ENCODE measurements at places on chromosomes 11 and 22. TPM values are rescaled to one million over a fixed set of nuclear protein-coding genes. Genes with fewer than 3 reads are reported as not detected.

The SAMM50 gene
- 67.9 TPM for total RNA-seq

The A4GALT gene
- total RNA-seq: 2.6 TPM

The LGR4 gene
- total RNA-seq: not detected

The ZNF280B gene
- 1.1 TPM for total RNA-seq

The NKAPD1 gene
- 19.2 TPM for total RNA-seq

The SCUBE1 gene
- total RNA-seq: not detected

The NRXN2 gene
- 0.29 TPM for total RNA-seq

The TRIM49B gene
- not detected for total RNA-seq

The FAM168A gene
- 17.9 TPM for total RNA-seq

The HTR3A gene
- not detected for total RNA-seq

The GTSE1 gene
- 46.2 TPM for total RNA-seq

The OR8G5 gene
- total RNA-seq: not detected

The PTGDR2 gene
- total RNA-seq: 0.13 TPM

The PHLDA2 gene
- total RNA-seq: 0.27 TPM

The CCDC73 gene
- 0.11 TPM for total RNA-seq

The IGLL1 gene
- not detected for total RNA-seq

DNA sequence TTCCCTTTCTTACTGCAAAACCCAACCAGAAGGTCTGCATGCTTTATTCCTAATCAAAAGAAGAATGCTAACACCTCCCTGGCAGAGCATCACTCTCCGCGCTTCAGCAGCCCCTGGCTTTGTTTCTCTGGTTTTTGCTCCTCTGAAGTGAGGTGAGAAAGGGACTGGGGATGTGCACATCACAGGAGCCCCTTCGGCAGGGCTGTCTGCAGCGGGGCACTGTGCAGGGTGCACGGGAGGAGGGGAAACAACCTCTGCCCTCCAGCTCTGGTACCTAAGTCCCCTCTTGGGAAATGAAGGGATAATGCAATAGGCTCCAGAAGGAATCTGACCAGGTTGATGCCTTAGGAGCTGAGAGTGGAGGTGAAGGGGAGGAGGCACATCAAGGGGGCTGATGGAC is 312.7 kb downstream of the NTM start:
- DNase-seq: no peak

GRCh38 chr22:20319041-20319744 is 667 bp downstream of the DGCR6L start:
- no peak for DNase-seq

DNA sequence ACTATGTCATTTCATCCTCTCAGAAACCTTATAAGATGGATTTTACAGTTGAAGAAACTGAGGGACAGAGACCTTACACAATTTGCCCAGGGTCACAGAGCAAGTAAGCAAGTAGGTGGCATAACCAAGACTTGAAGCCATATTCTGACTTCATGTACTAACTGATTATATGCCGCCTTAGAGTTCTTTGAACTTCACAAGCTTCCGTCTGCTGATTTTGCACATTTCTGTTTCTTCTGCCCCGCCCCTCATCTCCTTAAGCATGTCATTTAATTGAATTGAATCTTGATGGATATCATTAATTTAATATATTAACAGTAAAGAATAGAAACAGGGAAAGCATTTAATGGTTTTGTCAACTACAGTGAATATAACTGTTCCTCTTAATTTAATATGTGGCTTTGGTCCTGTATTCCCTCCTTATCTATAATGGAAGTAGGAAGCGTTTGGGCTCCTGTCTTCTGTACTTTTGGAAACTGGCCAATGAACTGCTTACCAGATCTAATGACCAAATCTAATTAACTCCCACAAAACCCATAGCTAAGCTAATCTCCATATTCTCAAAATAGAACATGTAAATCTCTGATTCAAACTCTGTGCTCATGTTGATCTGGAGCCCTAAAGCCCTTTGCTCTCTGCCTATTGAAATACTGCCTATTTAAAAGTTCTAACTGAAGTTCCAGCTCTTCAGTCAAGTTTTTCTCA is 30.4 kb downstream of the SIK2 start:
- DNase-seq: no peak

DNA sequence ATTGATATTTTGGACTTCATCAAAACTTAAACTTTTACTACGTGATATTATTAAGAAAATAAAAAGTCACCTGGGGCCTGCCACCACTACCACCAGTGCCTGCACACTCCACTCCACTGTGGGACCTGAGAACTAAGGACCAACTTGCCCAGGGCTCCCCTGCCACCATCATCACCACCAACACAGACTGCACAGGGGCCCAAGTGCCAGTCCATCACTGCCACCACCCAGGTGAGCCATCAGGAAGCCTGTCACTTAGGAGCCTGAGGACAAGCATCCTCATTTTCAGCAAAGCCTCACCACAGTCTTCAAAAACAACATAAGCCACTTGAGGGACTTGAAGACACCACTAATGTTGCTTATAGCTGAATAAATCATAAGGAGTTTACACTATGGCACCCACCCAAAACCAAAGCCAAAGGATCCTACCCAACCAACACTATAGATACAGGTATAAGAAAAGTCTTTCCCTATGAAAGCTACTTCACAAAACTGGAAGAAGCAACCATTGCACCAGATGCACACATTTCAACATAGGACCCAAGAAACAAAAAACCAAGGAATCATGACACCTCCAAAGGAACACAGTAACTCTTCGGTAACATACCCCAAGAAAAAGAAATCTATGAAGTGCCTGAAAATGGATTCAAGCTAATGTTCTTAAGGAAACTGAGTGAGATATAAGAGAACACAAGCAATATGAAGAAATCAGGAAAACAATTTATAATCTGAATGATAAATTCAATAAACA is 73.6 kb upstream of the GNAZ start:
- DNase-seq: no peak

DNA sequence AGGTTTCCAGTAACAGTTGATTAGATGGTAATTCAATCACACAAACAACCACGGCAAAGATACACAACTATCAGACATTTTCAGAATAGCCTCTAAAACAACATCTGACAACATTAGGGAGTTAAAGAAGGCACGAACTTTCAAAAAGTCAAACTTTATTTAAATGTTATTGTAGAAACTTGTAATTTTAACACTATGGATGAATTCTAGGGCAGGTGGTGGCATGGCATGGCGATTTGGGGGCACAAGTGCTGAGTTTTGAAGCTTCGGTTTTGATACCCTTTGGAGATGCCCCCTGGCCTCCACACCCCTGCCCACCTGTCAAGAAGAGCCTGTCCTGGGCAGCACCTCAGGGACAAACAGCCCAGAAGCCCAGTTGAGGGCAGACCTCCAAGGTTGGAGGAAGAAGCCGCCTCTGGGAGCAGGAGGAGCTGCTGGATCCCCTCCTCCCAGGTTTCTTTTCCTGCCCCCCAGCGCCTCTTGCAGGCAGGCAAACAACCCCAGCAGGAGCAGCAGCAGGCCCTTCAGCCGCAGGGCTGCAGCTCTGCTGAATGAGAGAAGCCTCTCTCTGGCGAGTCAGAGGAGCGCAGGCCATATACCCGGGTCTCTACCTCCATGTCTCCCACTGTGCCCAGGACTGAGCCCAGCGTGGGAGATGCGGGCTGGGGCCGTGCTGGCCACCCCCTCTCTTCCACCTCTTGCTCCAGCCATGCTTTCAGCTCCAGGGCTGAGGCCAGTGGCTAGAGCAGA is 102.1 kb upstream of the IGLL5 start:
- DNase-seq: no peak

DNA sequence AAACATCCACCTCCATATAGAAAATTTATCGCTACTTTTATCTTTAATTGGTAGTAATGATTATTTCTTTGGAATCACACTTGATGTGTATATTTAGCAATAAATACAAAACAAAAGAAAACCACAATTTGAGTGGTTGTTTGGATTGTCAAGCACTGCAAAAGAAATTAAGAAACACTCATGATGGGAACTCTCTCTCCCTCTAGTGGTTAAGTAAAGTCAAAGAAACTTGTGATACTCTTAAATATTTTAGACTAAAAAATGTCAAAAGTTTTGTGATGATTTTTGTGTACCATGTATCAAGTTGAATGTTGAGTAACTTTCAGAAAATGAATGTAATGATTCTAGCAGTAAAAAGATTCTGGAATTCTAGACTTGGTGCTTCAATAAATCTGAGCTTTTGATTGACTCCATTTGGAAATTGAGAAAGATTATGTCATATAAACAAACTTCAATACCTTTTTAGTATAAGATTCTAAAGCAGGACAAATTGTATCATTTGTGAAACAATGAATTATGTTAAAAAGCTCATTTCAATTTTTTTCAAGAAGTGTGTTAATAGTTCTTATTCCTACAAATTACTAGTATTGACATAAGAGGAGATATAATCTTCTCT is 20.8 kb downstream of the MUC15 start:
- no peak for DNase-seq

DNA sequence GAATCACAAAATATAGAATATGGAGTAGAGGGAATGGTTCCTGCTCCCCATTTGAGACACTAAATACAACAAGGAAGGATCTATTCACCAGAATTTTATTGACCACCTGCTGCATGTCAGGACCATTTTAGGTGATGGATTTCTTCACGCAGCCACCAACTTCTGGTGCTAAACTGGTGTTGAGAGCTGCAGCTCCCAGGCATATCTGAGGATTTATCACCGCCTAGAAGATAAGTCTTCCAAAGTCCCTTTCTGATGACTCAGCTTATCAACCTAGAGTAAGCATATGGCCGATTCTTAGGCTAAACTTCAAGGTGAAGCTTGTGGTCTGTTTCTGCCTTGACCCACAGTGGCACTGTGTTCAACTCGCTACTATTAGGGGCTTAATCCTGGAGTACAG is 6.7 kb downstream of the DDI1 start:
- DNase-seq: no peak

- no peak for DNase-seq
Observed at GRCh38 chr22:39214383-39215069, 30.3 kb downstream of the PDGFB start.

GRCh38 chr11:131533149-131533548 is 162.7 kb downstream of the NTM start:
- no peak for DNase-seq

DNA sequence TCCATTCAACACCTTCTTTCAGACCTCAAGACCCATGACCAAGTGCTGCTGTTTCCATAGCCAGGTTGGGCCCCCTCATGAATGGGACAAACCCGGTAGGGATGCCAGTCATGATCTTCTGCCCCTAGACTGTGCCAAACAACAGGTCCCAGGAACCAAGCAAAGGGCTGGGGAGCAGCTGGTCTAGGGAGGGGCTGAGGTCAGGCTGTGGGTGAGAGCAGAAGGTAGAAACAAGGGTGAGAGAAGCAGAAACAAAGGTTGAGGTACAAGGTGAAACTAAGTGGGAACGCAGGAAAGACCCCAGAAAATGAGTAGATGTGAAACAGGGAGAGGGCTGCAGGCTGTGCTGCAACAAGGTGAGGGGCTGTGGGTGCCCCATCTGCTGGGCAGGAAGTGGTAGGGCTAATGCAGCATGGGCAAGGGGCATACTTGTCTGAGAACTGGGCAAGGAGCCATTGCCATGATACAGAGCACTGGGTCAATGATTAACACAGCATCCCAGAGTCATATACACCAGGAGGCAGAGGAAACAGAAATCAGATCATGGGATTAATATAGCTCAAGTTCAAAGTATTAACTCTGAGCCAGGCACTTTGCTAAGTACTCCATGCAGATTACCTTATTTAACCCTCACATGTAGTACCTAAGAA is 45.9 kb downstream of the SLC1A2 start:
- DNase-seq: no peak

- no peak for DNase-seq
Observed at GRCh38 chr11:1410366-1411291, 20.9 kb downstream of the BRSK2 start.

DNA sequence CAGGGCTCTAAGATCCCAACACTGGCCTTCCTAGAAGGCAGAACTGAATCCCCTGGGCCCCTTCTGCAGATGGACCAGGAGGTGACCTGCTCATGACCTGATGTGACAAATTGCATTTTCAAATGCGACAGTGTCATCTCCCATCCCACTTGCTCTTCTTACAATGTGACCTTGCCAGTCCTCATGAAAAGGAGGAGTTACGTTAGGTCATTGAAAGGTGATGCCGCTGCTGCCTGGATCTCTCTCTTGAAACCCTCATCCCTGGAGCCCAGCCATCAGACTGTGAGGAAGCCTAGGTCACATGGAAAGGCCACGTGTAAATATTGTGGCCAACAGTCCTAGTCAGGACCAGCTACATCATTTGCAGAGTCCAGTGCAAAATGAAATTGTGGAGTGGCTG is 5.7 kb upstream of the C1QTNF4 start:
- no peak for DNase-seq

- DNase-seq: no peak
Observed at GRCh38 chr22:48513446-48513845, 1314.2 kb downstream of the BRD1 start.

DNA sequence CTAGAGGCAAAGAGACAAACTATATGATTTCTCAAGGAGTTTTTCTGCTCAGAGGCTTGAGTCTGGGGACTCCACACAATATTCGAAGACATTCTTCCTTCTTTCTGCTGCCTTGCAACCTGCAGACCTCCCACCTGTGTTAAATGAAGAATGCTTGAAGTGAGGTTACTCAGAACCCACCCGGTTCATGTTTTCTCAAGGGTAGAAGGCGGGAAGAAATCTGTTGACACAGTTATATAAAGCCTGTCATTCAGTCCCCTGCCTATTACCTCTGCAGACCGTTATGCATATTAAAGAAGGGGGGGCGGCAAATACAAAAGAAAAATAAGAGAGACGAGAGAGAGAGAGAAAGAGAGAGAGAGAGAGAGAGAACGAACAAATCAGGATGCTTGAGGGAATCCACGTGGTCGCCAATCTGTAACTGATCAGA is 2.2 kb upstream of the KMT2A start:
- DNase-seq: no peak

DNA sequence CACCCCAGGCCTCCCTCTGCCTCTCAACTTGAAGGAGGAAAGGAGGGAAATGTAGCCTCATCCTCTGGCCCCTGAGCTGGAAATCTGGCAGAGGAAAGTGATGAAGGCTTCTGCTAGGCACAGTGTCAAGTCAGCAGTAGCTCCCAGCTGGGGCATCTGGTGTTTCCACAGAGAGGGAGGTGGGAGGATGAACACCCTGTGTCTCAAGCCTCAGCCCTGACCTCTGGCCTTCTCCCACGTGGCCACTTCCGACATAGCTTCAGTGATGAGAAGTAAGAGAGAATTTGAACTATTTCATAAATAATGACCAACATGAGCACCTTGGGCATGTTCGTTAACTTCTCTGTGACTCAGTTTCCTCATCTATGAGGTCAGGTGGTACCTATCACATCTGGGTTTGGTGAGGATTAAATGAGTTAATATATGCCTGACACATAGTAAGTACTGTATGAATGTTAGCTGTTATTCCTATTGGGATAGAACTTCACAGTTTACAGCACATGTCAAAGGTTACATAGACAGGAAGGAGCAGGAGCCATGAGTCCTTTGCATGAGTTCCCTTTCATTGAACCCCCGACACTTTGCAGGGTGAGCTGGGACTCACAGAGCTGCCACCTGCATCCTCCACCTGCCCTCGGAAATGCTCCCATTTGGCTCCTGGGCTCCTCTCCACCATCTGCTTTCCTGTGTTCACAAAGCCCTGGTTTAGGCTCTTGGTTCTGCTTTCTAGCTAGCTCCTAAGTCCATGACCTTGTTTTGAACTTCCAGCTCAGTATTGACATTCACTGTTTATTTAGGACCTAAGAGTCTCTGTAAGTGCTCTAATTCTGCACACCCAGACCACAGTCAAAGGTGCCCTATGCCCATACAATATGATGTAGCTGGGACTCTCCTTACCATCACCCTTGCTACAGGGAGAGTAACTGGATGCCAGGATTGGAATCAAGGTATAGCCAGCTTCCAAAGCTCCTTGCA is 61.7 kb downstream of the CSNK2A3 start:
- DNase-seq: no peak

Data from GM12878 (cell line).